ENCODE measurements at places on chromosomes 2 and 18.

DNA sequence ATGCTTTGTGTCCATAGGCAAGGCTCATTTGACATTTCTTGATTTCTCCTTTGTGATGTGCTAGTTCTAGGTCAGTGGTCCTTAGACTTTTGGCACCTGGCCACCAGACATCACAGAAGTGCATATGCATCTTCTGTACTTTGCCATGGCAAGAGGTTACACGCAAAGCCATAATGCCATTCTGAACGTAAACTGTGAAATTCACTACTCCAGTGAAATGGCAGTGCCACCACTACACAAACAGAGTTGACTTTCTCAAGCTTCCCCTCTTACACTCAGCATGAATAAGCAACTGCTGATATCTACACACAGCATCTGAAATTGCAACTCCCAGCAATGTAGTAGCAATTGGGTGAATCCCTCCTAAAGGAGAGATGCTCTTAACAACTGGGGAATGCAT lies 729.3 kb downstream of the DPP10 start:
- DNase-seq: no peak

- peak; percentile 83 for DNase-seq
These were observed 106.4 kb downstream of the EXOC6B start for GRCh38 chr2:72719416-72719815.

DNA sequence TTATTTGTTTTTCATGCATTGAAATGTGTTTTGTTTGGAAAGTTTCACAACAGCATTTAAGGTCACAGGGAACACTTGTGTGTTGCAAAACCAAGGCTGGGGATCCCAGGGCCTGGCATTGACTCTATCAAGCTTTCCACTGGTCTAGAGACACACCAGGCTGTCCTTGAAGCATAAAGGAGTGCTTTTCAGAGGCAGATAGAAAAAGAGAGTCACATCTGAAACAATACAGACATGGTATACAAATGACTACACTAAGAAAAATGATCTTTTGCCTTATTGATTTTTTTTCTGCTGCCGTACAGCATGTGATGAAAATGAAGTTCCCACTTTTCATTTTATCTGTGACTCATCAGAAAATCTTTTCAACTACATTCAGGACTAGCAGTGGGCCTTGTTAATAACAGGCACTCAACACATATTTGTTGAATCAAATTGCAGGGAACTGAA lies 61.9 kb upstream of the ZCCHC2 start:
- DNase-seq: no peak

DNA sequence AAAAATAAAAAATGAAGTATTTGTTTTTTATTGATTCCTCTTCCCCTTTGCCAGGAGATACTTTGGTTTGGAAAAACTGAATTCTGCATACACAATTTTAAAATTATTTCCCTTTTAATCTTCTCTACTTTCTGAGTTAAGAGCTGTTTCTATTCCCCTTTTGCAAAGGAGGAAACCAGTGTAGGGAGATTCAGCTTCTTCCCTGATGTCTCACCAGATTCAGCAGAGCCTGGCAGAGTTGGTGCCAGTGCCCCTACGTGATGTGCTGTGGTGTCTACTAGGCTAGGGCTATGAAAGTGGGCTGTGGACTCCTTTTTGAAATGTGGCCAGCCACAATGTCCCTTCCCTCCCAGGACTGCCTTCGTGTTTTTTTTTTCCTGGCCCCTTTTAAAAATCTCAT lies 2.4 kb downstream of the RPE start:
- DNase-seq: no peak

GRCh38 chr2:241239552-241240202 lies 51.2 kb downstream of the ANO7 start:
- no peak for DNase-seq

GRCh38 chr2:210795506-210795905 lies 239.1 kb downstream of the CPS1 start:
- no peak for DNase-seq

- DNase-seq: peak; percentile 17
These were observed 59.5 kb downstream of the ABCG8 start for GRCh38 chr2:43898134-43898837.

GRCh38 chr2:232540441-232541041 lies 1.0 kb downstream of the CHRNG start:
- DNase-seq: no peak

DNA sequence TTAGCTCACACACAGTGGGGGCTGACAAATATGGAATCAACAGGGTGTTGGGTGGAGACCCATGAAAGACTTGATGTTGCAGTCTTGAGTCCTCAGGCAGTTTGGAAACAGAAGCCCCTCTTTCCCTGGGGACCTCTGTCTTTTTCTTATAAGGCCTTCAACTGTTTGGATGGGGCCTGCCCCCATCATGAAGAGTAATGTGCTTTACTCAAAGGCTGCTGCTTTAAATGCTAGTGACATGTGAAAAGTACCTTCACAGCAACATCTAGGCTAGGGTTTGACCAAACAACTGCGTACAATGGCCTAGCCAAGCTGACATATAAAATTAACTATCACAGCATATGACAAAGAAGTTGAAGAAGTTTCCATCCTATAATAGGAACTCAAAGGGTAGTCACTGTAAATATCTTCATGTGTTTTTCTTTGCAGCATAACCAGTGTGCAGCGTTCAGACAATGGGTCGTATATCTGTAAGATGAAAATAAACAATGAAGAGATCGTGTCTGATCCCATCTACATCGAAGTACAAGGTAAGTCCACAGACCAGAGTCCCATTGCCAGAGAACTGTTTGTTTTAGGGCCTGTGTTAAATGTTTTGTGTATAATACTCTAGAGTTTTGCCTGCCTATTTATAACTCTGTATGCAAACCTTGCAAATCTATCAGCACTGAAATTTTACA lies 46.3 kb downstream of the MERTK start:
- DNase-seq: no peak

GRCh38 chr18:77544792-77545191 lies 295.1 kb downstream of the GALR1 start:
- DNase-seq: no peak

DNA sequence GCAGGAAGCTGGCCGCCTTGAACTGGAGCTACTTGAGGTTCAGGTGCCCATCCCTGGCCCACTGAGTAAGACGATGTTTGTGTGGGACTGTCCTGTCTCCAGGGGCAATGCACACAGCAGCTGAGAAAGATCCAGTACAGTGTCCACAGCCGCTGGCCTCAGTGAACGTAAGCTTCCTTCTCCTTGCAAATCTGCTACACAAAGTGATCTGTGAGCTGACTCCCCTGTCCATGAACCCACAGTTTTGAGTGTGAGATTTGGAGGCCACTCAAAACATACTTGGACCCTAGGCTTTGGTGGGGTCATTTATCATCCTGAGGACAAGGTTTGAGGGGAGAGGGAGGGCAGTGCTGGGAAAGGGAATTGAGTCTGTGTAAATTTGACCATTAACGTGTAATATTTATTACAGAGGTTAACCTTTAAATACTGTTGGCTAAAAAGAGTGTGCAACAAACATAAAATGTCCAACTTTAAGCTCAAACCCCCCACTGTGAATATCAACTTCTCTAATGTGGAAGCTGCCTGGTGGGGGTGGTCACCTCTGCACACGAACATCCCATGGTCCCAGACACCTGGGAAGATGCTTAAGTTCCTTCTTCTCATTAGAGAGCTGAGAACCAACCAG lies 4.9 kb upstream of the CYS1 start:
- no peak for DNase-seq

GRCh38 chr2:21047141-21048009 lies 3.5 kb upstream of the APOB start:
- no peak for DNase-seq

- no peak for DNase-seq
These were observed 249.7 kb downstream of the ACTR3 start for GRCh38 chr2:114139542-114139941.

- DNase-seq: no peak
These were observed 110.0 kb downstream of the TPGS2 start for GRCh38 chr18:36718705-36719328.

DNA sequence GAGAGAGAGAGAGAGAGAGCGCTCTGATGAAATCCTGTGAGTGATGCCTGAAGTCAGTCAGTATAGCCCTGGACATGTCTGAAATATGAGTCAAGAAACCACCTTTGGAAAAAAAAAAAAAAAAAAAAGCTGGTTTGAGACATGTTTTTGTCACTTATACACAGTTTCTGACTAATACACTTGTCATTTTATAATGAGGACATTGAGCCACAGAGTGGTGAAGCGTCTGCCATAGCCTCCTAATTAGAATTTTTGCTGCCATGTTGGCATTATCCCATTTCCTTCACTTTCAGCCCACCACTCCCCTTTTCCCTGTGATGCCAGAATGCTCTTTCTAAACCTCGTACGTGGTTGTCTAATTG lies 15.7 kb upstream of the MYO3B start:
- no peak for DNase-seq

- DNase-seq: no peak
These were observed 7.5 kb upstream of the IL1A start for GRCh38 chr2:112791693-112792230.

DNA sequence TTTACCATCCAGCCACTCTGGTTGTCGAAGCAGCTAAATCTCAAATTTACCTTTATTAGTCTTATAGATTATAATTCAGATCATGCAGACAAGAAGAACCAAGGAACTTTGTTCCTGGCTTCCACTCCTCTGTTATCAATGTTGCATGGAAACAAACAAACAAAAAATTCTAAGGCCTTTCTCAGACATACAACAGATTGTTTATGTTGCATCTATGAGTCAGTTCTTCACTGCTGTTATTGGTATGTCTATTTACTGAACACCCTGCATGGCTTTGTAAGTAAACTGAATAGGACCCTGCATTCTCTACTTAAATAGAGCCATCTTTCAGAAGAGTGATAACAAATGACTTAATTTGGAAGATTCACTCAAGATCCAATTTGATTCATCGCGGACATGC lies 1.6 kb upstream of the ANKRD44 start:
- no peak for DNase-seq

- DNase-seq: no peak
These were observed 372.4 kb upstream of the SALL3 start for GRCh38 chr18:78607221-78607620.

Measured in lung microvascular endothelial cell (primary cell).